Muscle of leg (tissue), 16 donors: ENCODE measurements at places on chromosomes 5 and 9. TPM values are rescaled to one million over a fixed set of nuclear protein-coding genes. Genes with fewer than 3 reads are reported as not detected.

FAM169A gene
- polyA plus RNA-seq, result 0.56 TPM

GRCh38 chr5:170389550-170389892 is 354 bp upstream of the KCNMB1 start:
- no peak overlapping the region for H3K27ac ChIP-seq
- no peaks in the 10 kb centered on the region for H3K36me3 ChIP-seq
- H3K4me3 ChIP-seq, result no peak overlapping the region
- peaks cover 9% of the 10 kb centered on the region for H3K4me1 ChIP-seq

- DNase-seq, result no peak
- no peaks in the 10 kb centered on the region for H3K27me3 ChIP-seq
- H3K4me3 ChIP-seq, result no peak overlapping the region
- H3K36me3 ChIP-seq, result no peaks in the 10 kb centered on the region
- no peaks in the 10 kb centered on the region for H3K4me1 ChIP-seq
- no peak overlapping the region for H3K27ac ChIP-seq
Measured at GRCh38 chr5:6498968-6499367, 50.3 kb downstream of the UBE2QL1 start.

- DNase-seq, result peak; percentile 90
- peaks cover 2% of the 10 kb centered on the region for H3K4me1 ChIP-seq
- no peak overlapping the region for H3K4me3 ChIP-seq
- H3K27ac ChIP-seq, result peak overlapping the region; percentile 73
Measured at GRCh38 chr5:128480906-128481633, 57.0 kb downstream of the FBN2 start.

DNA sequence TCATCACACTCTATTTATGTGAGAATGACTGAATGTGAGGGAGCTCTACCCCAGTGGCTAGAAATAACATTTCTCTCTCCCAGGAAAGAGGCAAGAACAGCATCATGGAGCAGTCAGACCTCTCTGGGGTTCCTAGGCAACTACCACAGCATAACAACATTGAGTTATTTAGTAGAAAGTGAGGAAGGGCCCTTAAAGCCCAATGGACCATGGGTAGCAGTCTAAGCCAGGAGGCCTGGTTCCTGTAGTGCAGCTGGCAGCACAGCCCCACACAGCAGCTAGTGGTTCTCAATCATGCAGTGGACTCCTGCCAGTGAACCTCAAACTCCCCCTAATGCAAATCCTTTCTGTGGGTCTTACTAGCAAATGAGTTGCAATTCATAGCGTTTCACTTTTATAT is 55.3 kb downstream of the SPEF2 start:
- H3K27ac ChIP-seq, result no peak overlapping the region
- no peaks in the 10 kb centered on the region for H3K27me3 ChIP-seq
- no peak overlapping the region for H3K4me3 ChIP-seq
- peaks cover 4% of the 10 kb centered on the region for H3K4me1 ChIP-seq
- no peaks in the 10 kb centered on the region for H3K36me3 ChIP-seq
